ENCODE measurements at places on chromosomes 2 and 18.

DNA sequence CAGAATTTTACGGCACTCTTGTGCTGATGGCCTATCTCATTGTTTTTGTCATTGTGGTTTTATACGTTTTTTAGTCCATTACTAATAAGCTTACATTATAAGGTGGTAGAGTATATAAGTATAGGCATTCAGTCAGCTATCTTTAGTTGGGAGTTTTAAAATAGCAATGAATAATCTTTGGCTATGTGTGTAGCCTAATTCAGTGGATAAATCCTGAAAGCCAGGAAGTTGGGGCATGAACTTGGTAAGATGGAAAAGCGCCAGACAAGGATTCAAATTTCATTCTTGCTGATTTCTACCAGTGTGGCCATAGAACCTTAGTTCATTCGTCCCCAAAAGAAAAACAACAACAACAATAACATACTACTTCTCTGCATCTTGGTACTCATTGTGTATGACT lies 31.2 kb downstream of the EPC2 start:
- DNase-seq: peak; percentile 20

GRCh38 chr18:28635530-28635929 lies 458.6 kb upstream of the CDH2 start:
- DNase-seq: no peak

DNA sequence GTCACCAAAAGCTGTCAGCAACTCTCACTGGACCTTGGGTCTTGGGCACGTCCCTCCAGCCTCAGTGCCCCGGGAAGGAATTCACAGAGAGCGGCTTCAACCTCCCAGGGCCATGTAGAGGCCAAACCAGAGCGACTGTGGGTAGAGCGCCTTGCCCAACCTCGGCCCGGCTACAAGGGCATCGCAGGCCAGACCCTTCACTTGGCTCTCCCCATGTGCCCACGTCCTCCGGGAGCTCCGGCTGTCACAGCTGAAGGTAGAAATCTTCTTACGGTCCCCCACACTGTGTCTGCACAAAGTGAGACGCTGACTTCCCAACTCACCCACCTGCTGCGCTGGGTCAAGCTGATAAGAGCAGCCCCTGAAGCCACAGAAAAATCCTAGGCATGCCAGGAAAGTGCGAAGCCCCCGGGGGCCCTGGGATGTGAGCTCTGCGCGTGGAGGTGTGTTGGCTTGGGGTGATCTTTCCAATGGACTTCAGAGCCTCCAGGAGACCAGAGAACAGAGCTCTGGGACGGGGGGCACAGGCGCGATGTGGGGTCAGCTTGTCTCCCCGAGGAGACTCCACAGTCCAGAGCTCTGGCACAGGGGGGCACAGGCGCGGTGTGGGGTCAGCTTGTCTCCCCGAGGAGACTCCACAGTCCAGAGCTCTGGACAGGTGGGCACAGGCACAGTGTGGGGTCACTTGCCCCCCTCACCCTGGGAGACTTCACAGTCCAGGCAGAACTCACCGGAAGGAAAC lies 105.5 kb downstream of the RTP5 start:
- DNase-seq: no peak

DNA sequence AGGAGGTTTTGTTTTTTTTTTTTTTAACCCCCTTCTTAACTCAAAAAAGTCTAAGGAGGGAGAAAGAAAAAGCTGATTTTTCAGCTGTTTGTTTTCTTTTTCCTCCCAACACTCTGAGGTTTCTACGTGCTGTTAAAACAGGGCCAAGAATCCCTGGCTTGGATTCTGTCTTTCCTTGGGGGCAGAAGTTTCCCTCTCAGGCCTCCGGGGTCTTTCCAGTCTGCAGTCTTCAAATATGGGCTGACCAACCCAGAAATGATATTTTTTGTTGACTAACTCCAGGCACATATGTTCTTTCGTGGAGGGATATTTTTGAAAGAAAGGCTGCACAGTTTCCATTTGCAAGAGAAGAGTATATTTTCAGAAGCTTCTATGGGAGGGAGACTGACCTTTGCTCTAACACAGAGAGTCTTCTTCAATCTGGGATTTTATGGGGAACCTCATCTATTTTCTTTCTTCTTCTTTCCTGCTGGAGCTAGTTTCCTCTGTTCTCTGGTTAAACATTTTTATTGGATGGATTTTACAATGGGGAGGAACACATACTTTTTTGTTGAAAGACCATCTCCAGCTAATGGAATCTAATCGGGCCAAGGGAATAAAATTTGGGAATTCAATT lies 93.3 kb upstream of the SPRED2 start:
- DNase-seq: no peak

DNA sequence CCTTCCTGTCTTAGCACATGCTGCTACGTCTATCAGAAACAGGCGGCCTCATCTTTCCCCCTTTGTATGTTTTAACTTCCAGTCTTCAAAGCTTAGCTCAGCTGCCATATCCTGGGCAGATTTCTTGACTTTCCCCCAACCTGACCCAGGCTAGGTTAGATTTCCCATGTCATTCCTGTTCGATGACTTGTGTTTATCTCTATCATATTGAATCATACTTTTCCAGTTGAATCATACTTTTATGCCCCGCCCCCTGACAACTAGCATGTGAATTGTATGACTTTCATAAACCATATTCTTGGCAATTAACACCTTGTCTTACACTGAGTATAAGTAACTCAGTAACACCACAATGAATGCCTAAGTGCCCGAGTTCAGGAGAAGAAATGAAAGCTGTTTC lies 128.3 kb downstream of the CYRIA start:
- DNase-seq: peak; percentile 55

DNA sequence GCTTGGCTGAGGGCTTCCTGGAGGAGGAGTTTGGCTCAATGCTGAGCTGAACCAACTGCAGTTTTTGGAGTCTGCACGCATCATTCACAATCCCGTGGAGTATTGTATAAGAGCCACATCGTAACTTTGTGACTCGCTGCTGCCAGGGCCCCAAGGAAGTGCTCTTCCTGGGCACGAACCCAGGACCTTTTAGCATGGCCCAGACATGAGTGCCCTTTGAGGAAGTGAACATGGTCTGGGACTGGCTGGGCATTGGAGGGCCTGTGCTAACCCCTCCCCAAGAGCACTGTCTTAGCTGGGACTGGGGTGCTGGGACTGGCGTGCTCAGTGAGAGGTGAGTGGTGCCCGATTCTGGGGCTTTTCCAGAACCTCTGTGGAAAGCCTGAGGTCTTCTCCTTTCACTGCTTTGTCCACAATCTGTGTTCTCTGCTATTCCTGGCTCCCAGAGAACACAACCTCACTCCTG lies 88.6 kb downstream of the LIPG start:
- DNase-seq: no peak

GRCh38 chr18:50880119-50880465 lies 1.2 kb downstream of the ME2 start:
- DNase-seq: no peak

- DNase-seq: no peak
These were observed 11.4 kb downstream of the SESTD1 start for GRCh38 chr2:179253226-179253625.

GRCh38 chr2:200695191-200695590 lies 109.4 kb downstream of the AOX1 start:
- no peak for DNase-seq

All from fibroblast of skin of scalp (primary cell).